ENCODE measurements at places on chromosomes 3 and 15. TPM values are rescaled to one million over a fixed set of nuclear protein-coding genes. Genes with fewer than 3 reads are reported as not detected.

Gene GOLGA8S
- not detected for total RNA-seq

Gene COX17
- total RNA-seq: 8.6 TPM

Gene EHHADH
- total RNA-seq: 15.6 TPM

Gene CPNE9
- total RNA-seq: not detected

Gene CHRNA7
- 5.7 TPM for total RNA-seq

GRCh38 chr3:150114273-150114672 lies 143.6 kb upstream of the PFN2 start:
- DNase-seq: no peak

DNA sequence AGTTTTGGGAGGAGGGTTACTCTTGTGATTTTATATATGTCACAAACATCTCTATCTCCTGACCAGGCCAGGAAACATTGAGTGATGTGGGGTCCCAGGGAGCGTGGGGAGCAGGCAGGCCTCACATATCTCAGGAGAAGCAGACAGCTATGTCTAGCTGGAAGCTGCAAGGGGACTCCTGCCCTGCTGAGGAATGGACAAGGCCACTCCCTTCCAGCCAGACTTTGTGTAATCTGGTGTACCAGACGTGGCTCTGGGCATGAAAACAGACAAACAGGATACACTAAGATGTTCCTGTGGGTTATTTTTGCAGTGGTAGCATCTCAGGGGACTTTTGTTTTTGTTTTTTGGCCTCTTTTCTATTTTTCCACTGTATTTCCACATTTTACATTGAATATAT lies 23.2 kb downstream of the CYP8B1 start:
- DNase-seq: no peak

- DNase-seq: no peak
Observed at GRCh38 chr3:186724911-186725310, 7.8 kb downstream of the KNG1 start.

All from Caki2 (cell line).